RWPE2 (cell line): ENCODE measurements at places on chromosomes 11 and 22.

DNA sequence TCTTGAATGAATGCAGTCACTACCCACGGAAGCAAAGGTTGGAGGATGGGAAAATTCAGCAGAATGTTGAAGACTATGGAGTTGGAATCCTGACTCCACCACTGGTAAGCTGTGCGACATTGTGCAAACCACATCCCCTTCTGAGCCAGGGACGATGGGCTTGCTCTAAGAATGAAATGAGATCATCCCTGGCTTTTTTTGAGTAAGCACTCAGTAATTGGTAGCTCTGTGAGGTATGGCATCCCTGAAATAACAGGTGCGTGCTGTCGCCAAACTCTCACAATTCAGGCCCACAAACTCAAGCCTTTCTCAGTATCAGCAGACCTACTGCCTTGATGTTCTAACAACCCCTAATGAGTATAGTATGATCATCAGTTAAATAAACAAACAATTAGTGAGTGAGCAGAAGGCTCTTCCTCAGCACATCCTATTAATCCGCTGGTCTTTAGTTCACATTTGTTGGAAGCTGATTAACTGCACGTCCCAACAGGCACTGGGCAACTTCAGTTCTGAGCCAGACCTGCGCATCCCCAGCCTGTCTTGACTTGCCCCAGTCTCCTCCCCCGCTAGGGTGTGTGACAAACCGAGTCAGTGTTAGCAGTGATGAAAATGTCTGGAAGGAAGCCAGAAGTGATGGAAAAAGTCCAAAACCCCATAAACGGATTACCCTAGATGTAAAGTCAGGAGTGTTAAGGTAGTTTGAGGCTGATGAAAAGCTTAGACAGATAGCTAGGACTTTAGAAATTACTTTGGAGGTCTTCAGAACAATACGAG, 235.5 kb downstream of the GRIK4 start:
- DNase-seq: peak; percentile 88

DNA sequence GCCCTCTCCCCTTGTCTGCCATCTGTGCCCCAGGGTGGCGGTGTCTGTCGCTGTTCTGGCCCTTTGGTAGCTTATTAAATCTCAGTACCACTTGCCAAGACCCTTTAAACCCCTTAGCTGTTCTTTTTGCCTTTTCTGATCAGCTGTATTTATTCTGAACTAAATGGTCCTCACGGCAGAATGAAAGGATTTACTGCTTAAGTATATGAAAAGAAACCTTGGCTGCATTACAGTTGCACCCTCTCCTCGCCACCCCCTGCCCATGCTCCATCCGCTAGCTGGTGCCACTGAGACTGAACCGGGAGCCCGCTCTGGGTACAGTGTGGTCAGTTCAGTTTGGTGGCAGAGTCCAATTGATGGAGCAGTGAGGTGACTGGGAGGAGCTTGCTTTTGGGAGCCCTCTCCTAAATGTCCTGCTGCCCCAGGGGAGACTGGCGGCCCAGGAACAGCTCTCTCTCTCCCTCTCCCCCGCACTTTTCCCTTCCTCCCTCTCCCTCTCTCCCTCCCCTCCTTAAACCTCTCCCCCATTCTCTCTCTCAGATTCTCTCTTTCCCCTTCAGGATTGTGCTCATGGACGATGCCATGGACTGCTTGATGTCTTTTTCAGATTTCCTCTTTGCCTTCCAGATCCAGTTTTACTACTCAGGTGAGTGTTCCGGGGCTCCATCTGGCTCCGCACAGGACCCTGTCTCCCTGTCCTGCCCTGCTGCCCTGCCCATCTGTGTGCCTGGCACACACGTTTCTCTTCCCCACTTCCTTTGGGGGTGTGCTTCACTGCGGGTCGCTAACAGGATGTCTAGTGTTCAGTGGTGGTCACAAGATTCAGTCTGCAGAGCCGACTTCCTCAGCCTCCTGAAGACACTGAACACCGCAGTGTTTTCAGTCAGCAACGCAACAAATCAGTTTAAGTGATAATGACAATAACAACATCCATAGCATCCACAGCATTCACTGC, 21.8 kb downstream of the ARFGAP2 start:
- DNase-seq: no peak

DNA sequence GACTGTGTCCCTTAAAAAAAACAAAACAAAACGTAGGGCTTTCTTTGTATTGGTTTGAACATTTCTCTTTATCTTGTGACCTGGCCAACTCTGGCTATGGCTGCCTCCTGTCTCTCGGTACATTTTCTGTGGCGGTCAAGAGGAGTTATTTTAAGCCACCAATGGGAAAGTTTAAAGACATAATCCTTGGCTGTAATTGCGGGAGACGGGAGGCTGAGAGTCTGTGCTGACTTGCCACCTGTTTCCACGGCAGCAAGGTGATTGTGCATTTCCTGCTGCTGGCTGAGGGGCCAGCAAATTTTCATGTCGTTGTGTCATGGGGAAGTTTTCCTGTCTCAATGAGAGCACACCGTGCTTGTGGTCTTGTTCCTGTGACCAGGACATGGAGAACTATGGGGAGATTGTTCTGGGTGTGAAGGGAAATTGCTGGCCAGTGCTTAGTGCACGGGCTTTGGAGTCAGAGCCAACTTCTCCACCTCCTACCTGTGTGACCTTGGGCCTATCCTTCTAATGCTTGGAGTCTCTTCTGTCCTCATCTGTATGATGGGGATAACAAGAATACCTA, 11.0 kb downstream of the PTPRJ start:
- no peak for DNase-seq

DNA sequence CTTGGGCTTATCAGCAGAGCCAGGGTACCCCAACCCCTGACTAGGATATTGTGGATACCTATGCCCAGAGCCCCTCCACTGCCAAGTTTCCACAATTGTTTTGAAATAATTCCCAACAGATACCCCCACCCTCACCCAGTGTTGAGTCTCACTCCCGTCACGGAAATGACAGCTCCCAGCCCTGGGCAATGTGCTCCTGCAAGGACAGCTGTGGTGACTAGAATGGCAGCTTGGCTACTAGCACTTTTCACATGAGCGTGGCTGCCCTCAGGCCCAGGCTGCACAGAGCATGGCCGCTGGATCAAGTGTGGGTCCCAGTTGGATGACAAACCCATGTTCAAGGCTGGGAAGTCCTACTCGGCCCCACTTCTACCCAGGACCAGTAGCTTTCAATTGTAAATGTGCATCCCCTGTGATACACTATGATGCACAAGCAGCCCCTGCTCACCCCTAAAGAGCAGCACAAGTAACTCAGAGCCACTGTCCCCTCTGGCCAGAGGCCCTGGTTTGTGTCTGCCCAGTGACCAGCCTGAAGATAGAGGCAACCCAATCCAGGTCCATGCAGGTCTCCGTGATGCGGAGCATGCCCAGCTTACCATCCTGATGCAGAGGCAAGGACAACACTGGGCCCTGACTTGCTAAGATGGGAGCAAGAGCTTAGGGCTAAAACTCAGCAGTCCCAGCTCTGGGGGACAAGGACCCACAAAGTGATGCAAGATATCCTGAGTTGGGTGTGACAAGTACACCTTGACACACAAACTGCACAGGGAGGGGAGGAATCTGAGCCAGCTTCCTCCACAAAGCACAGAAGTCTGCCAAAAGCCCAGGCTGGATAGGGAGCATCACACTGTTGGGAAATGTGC, 13.2 kb downstream of the KCNQ1OT1 start:
- peak; percentile 22 for DNase-seq

- no peak for DNase-seq
Observed at GRCh38 chr11:65274735-65275682, 13.2 kb downstream of the POLA2 start.

GRCh38 chr22:40469181-40469580, 98.8 kb downstream of the SGSM3 start:
- no peak for DNase-seq

DNA sequence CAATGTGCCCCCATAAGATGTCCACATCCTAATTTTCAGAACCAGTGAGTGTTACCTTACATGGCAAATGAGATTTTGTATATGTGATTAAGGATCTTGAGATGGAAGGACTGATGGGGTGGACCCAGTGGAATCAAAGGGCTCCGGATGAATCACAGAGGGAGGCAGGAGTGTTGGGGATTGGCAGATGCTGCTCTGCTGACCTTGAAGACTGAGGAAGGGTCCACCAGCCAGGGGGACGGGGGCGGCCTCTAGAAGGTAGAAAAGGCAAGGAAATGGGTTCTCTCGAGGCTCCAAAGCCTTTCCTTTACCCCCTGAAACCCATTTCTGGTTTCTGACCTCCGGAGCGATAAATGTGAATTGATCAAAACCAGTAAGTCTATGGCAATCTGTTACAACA, 18.8 kb downstream of the TMEM218 start:
- DNase-seq: no peak

- no peak for DNase-seq
Observed at GRCh38 chr11:130668751-130669150, 220.3 kb downstream of the ADAMTS15 start.
